ENCODE measurements at places on chromosomes 4 and X.

GRCh38 chrX:47224266-47224895 lies 5.9 kb downstream of the CDK16 start:
- no peak for DNase-seq

DNA sequence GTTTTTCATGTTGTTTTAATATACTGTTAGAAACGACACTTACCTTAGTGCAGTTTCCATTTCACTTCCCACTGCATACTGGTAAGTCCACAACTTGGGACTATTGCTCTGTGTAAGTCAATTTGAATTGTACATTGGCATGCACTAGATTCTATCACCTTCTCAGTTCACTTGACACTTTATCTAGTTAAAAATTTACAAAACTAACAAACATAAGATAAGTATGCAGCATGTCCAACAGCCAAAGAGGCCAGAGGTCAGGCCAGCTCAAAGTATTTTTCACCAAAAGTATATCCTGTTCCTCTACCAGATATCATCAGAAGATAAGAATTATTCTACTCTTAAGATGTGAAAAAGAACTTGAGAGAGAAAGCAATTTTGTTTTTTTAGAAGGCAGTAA lies 75.9 kb downstream of the QRFPR start:
- DNase-seq: no peak

DNA sequence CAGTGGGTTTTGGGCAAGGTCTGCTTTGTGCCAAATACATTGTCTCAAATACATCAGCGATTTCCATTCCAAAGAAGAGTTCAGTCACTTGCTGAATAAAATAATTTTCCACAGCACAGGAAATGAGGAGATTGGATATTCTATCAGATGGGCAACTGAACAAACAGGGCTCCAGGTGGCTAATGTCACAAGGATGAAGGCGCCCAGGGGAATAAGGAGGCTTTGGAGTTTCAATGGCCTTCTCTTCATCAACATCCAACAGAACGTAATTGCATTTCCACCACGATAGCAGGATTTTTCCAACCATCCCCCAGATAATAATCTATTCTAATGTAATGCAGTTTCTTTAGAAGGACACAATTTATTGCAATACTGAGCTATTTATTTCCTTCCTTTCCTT lies 104.7 kb upstream of the KLHL13 start:
- no peak for DNase-seq

- no peak for DNase-seq
These were observed 63.0 kb upstream of the FAM9A start for GRCh38 chrX:8864161-8864560.

- DNase-seq: no peak
These were observed 89.3 kb downstream of the TSPAN5 start for GRCh38 chr4:98568941-98569663.

DNA sequence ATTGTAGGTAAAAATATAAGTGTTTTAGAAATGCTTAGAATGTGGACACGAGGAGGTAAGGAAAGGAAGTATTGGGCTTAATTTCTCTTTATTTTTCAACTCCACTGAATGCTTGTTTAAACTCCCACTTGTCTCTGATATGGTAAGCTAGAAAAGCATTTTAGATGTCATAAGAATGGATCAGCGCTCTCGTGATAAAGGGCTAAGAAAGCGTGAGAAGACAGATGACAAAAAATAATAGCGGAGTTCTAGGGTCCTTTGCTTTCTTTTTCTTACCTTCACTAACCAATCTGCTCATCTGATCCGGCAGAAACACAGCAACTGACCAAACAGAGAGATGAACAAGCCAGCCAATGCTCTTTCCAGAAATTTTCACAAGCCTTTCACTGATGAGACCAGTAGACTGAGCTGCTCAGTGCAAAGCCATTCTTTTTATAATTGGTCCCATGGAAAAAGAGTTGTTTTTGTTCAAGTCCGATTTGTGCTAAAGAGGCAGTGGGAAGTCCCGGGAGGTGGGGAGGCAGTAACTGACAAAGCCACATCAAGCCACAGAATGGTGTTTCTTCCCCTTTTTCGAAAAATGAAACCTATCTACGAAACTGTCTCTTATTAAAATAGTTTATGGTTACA lies at the start of gene TASL:
Gene TASL (minus strand): TSS at position 405 of the 630 bp plus-strand sequence. CDS start 17,411 bp downstream, outside the sequence.
- DNase-seq: peak; percentile 17

DNA sequence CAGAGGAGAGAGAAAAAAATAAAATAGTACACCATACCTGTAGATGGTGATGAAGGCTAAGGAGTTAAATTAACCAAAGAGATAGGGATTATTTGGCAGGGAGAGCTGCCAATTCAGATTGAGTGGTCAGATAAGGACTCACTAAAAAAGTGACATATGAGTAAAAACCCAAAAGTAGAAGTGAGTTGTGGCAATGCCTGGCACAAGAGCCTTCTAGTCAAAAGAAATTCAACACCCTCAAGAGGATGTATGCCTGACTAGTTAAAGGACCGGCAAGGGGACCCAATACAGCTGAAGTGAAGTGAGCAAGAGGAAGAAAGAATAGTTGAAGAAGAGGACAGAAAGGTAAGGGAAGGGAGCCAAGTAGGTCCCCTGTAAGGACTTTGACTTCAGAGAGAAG lies 34.9 kb downstream of the ELF2 start:
- DNase-seq: no peak

- no peak for DNase-seq
These were observed 7.2 kb upstream of the LNX1 start for GRCh38 chr4:53598483-53598882.

GRCh38 chr4:169658975-169659715 lies 38.8 kb downstream of the CLCN3 start:
- no peak for DNase-seq

DNA sequence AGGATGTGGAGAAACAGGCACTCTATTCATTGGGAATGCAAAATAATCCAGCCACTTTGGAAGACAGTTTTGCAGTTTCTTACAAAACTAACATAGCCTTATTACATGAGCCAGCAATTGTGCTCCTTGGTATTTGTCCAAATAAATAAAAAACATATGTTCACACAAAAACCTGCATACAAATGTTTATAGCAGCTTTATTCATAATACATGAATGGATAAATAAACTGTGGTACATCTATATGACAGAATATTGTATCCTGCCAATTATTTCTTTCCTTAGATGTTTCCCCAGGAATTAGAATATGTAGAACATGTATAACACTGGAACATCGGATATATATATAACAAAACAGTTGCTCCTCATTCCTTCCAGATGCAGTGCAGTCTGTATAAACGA lies 57.7 kb upstream of the VEGFC start:
- no peak for DNase-seq

DNA sequence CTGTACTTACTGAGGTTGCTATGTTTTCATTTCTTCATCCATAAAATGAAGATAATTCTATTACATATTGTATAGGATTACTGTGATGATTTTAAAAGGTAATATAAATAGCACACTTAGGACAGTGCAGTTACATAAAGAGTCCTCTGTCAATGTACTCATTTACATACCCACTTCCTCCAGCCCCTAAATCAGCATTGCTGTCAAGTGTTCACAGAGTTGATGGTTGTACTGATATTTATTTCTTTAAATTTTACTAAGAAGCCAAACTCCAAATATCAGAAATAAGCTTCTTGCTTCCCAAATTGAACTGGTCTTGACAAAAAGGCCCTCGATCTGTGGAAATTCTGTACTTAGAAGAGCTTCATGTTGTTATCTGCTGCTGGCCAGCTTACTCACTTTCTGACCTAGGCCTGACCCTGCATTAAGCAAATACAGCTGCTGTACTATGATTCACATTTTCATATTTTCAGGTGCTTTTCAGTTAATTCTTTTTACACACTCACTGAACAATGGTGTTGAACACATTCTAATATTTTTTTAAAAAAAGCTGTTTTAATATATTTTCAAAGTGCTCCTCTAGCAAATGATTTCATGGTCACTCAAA lies 259.6 kb downstream of the UNC5C start:
- DNase-seq: no peak

DNA sequence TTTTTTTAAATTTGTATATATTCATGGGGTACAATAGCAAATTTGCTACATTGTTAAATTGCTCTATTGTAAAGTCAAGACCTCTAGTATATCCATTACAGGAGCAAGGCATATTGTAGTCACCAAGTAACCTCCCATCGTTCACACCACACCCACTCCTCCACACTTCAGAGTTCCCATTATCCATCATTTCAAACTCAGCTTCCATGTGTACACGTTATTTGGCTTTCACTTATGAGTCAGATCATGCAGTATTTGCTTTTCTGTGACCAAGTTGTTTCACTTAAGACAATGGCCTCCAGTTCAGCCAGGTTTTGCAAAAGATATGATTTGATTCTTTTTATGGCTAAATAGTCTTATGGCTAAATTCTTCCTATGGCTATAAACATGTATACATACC lies 2614.2 kb downstream of the PCDH7 start:
- no peak for DNase-seq

DNA sequence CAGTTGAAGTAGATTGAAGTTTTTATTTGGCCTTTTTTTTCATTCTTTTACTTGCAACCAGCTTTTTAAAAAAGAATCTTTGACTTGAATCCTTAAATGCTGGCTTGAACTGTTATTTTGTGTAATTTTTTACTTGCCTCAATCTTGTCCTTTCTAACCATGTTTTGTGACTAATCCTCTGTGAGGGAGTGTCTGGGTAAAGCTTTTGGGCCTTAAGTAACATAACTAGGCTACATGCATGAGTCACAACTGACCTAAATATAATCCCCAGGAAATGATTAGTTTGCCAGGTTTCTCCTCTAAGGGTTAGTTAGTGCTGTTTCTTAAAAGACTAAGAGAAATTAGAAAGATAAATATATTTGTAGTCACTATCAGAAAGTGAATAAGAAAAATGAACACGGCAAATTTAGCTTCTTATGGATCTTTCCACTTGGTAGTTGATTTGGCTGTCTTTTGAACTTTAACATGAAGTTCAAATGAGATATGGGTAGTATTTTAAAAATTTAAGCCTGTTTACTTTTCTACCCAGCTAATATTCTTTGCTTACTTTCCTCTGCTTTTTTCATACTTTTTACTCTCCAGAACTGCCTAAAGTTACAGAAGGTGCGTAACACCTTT lies 13.0 kb downstream of the EXOC1 start:
- no peak for DNase-seq

DNA sequence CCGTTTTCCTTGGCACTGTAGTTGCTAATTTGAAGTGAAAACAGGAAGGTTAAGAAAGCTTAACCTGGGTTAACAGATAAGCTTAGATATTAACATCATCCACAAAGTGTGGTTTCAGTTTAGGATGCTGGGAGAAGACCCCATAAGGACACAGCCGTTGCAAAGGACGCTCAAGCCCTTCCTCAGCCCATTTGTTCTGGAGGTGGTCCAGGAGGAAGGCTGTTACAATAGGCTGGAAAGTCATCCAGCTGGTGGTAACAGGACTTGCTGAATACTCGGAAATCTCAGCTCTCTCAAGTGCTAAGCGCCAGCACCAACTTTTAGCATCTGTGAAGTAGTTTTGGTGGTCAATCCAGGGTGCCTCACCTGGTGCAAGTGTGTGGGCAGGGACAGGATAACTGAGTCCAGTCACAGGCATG lies 14.2 kb downstream of the CHST7 start:
- DNase-seq: no peak

- no peak for DNase-seq
These were observed 1499.9 kb downstream of the PCDH18 start for GRCh38 chr4:136032391-136032790.

DNA sequence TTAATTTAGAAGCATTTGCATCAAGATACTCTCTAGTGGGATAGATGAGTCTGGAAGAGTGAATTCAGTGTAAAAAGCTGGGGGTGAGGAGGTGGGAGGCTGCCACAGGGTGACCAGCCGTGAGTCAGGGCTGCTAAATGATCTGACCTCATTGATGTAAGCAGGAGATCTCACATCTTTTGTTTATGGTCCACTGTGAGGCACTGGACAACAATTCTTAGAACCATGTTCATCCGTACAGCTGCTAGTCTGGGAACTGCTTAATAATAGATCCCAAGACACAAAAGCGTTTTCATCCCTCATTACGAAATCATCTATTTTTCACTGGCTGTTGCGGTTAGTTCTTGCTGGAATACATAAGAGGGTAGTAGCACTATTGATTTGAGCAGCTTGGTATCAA lies 14.1 kb downstream of the KLF3 start:
- no peak for DNase-seq

DNA sequence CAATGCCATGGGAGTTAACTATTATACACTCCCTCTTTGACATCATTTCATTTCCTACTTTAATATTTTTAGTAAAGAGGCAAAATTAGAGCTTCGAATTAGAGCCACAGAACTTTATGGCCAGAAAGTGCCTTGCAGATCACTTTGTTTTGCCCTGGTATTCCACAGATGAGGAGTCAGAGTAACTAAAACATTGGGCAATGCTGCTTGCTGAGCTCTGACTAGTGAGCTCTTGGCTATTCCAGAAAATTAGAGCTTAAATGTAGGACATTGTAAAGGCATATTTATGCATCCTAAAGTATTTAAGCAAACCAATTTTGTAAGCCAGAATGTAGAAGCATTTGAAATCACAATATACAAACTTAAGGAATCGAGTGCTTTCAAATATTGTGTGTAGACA lies 6.3 kb upstream of the ZNF827 start:
- no peak for DNase-seq

DNA sequence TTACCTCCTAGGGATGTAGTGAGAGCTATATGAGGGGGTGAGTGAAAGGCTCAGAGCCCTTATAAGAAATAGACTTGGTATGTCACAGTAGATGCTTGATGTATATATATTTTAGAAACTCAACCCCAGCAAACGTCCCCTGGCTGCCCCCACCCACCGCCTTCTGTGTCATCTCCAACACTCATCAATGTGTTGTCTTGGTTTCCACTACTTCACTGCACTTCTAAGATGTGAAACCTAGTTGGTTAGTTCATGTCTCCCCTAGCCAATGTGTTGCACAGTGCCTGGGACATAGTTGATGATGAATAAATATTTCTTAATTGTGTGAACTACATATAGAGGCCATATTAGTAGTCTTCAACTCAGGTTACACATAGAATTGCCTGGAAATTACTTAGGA lies 4.4 kb downstream of the FGFBP2 start:
- DNase-seq: no peak

DNA sequence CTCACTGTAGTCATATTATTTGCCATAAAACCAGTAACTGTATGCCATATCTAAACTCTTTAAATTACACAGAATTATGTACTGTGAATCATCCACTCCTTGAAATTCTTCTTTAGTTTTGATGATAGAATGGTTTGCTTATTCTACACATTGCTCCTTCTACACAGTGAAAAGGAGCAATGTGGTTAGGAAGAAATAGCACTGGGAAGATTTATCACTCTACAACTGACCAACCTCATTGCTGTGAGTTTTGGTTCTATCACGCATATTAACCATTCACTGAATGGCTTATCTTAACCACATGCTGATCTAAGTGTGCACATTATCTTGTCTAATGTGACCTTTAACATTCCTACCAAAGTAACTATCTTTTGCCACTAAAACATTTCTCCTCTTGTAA lies 415.7 kb upstream of the NDST4 start:
- no peak for DNase-seq

- DNase-seq: no peak
These were observed 20.3 kb upstream of the VEGFD start for GRCh38 chrX:15404401-15405096.

DNA sequence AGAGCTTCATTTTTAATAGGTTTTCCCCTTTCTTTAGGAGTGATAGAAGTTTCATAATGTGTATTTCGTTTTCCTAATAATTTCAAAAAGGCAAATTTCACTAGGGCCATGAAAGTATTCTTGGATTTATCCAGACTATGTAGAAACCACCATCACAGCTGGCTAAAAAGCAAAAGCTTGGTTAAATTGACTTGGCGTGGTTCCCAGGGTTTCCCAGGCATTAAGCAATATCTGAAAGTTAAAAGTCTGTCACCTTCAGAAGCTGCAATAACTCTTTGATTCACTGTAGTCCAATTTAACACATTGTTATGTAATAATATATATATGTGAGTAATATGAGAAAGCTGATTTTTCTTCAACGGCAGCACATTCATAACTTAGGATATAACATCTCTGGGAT lies 38.3 kb downstream of the NDNF start:
- no peak for DNase-seq

Measured in activated B cell treated with CpG ODN at 0.5 μM for 24 hours (primary cell).